ENCODE measurements at places on chromosomes 12 and 14.

- no peak for DNase-seq
Observed at GRCh38 chr12:1559676-1560091, 34.7 kb downstream of the FBXL14 start.

DNA sequence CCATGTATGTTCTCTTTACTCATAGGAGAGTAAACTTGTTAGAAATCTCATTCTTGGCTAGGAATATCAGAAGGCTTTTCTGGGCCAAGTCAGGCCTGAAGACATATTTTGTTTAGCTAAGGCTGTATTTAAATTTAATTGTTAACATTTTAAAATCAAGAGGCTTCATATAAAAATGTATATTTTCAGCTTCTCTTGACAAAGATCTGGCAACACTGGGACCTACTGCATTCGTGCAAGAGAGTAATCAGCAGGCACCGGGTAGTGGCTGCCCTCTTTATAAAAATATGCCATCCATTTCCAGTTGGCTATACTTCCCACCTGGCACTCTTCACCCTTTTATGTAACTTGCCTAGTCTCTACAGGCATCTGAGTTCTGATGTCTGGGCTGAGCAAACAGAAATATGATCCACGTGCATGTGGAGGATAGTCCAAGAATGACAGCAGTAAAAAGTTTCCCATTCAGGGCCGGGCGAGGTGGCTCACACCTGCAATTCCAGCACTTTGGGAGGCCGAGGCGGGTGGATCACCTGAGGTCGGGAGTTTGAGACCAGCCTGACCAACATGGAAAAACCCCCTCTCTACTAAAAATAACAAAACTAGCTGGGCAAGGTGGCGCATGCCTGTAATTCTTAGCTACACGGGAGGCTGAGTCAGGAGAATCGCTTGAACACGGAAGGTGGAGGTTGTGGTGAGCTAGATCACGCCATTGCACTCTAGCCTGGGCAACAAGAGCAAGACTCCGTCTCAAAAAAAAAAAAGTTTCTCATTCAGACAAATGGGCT, 2.0 kb upstream of the SOS2 start:
- DNase-seq = peak; percentile 3

DNA sequence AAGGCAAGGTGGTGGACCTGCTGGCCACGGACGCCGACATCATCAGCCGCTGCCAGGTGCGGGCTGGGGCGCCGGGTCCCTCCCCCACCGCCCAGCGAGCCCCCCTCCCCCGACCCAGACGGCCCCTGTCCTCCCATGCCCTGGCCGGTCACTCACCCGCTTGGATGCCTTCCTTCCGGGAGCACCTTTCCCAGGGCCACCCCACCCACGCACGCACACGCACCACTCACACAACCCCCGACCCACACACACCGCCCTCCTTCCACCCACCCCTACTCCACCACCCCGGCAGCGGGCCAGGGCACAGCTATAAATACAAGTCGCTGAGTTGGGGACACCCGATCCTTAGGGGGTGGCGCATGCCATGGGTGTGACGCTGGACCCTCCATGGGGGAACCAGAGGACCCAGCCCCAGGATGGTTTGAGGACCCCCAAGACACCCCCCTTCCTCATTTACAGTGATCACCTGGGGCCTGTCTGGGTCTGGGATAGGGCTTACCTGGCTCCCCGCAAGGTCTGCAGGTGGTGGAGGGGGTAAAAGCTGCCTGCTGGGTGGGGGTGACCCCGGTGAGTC, 465 bp downstream of the ADSS1 start:
- DNase-seq = no peak

DNA sequence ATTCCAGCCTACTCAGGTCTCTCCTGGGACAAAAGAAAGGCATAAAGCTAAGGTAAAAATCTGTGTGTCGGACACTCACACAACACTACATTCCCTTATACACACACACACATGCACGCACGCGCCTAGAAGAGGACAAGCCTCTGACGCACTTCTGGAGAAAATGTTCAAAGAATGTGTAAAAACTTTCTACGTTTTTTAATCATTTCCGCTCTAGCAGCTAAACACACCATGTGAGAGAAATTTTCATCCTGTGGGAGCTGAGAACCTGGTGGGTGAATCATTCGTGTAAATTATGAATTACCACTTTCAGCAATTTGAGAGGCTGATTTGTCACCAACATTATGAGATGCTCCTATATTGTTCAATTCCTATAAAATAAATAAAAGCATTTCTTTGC, 494.5 kb downstream of the TMEM132D start:
- no peak for DNase-seq

DNA sequence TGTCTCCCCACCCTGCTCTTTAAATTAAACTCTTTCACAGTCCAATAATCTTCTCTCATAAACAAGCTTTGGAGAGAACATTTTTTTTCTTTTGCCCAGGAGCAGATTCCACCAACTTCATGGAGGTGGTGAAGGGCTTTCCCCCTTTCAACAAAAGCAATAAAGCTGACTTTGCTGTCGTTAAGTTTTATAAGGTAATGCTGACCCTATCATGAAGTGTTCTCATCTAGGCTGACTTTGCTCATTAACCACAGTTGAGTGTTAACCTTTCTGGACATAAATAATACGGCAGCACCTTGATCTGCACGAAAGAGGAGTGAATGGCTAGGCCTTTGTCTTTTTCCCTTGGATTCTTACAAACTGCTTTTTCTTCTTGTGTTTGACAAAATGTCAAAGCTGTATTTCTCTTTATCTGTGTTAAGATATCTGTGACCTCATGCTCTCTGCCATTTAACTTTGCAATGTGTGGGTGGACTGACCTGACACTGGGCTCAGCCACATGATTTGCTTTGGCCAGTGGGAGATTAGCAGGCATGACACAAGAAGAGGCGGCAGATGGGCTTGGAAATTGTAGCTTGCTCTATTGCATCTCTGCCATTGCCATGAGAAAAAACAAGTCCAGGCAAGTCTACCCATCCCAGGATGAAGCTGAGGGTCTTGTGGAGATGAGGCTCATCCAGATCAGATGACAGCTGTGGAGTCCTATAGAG, 470.9 kb upstream of the CCDC196 start:
- DNase-seq = no peak

- no peak for DNase-seq
Observed at GRCh38 chr14:72612041-72612440, 281.9 kb downstream of the DPF3 start.

DNA sequence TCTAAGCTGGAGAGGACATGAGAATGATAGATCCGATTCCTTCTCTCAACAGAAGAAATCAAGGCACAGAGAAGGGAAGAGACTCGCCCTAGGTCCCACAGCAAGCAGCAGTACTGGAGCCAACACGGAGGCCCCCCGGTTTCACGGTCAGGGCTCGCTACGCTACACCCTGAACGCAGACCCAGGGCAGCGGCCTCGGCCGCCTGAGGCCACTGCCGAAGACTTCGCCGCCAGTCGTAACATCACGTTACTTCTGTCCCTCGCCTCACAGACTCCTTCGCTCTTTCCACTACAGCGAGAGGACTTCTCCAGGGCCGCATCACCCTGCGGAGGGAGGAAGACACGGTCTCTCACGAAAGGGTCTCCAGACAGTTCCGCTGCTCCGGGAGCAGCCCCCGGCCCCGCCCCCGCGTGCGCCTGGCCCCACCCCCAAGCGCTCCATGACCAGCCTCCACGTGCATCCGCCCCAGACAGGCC, 411 bp upstream of the DCAF4 start:
- peak; percentile 91 for DNase-seq

DNA sequence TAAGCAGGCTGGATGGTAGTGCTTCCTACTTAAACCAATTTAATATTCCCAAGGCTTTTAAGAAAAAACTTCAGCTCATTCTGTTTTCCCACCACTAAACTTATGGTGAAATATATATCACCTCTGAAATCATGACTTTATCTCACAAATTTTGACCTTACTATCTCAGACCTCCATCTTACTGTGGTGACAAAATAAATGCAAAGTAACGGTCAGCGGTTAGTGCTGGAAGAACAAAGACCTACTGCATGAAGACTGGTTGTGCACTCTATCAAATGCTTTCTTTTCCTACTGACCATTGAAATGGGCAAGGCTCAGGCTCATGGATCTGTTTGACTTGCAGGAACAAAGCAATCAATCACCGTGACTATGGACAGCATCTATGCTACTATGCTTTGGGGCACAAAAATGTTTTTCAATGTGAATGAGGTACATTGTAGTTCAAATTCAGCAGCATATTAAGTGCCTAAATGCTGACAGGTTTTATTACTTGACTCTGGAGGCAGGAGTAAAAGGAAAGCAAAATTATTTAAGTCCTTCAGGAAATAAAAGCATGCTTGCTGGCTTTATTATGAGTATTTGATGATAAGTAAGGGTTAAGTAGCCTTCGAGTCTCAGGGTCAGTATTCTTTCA, 43.1 kb upstream of the GTF2A1 start:
- no peak for DNase-seq

DNA sequence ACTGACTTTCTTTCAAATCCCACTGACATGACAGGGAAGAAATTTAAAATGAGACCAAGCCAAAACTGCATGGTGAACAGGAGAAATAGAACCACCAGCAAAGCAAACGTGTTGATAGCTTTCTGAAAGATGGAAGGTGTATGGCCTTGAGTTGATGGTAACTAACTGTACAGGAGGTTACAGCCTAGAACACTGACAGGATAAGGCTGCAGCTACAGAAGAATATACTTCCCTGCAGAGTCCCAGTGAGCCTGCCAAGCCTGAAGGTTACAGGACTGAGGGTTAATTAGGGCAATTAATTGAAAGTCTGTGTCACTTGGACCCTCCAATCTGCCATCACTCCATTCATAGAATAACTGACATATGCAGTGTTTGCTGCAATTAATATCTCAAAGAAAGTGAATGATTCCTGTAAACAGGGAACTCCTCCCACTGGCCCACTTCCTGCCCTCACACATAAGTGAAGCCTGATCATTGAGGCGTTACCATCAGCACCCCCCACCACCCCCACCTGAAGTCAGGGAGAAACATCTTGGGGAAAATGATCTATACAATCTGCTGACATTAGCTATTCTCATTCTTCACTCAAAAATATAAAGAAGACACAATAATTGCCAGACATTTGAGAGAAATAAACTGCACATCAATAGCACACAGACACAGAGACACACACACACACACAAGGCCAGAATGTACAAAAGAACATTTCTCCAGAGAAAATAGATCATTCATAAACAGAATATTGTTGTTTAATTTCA, 73.4 kb downstream of the GTF2A1 start:
- DNase-seq = no peak

GRCh38 chr12:120115692-120116440, 687 bp downstream of the RAB35 start:
- no peak for DNase-seq

GRCh38 chr12:50739611-50740010, 24.3 kb upstream of the ATF1 start:
- DNase-seq = no peak

DNA sequence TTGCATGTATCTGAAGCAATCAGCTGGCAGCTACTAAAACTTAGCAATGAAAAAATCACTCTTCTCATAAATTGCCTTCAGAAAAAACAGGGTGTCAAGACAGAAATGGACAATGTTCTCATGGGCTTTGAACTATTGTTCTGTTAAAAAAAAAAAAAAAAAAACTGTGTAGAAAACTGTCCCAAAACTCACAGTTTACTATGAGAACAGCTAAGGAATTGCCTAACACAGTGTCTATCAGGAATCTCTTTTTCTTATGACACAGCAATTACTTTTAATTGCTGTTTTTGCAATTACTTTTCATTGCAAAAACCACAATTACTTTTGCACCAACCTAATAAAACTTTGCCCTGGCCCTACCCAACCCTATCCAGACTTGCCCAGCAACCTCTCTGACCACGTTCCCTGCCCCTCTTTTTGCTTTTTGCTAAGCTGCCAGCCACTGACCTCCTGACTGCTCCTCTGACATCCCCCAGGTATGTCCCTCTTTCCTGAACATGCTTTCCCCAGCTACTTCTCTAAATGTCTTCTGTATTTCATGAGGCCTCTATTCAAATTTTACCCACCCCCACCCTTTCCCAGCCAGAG, 68.0 kb upstream of the SLCO1C1 start:
- no peak for DNase-seq

- no peak for DNase-seq
Observed at GRCh38 chr14:87966816-87967215, 26.2 kb downstream of the GALC start.

DNA sequence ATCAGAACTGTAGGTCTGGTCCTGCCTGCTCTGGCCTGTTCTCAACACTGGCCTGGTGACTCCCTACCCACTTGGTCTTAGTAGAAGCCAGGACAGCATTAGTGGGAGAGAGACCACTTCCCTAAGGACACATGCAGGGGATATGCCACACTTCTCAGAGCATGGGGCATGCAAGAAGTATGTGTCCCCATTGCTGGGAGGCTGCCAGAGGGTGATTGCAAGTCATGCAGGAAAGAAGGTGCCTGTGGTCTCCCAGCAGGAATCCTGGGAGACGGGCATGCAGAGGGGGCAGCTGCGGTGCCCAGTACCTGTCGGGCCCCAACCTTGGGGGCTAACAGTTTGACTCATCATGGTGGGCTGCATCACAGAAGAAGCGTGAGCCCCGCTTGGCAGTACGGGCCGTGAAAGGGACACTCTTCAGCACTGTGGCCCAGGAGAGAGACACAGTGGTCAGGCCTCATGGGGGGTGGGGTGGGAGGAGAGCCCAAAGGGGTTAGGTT, 23.0 kb downstream of the PRPF40B start:
- no peak for DNase-seq

Data from stimulated activated CD4-positive, alpha-beta T cell treated with anti-CD3 and anti-CD28 coated beads, Interleukin-1b, Interleukin-23, amount 100 ng/mL, for 4 hours (primary cell).